ENCODE measurements at places on chromosomes 4 and X.

GRCh38 chr4:53313510-53313909 is 52.4 kb downstream of the SCFD2 start:
- no peak for DNase-seq

GRCh38 chr4:122692641-122693520 is 39.6 kb upstream of the BBS12 start:
- no peak for DNase-seq

GRCh38 chr4:16136827-16137226 is 53.0 kb upstream of the PROM1 start:
- no peak for DNase-seq

DNA sequence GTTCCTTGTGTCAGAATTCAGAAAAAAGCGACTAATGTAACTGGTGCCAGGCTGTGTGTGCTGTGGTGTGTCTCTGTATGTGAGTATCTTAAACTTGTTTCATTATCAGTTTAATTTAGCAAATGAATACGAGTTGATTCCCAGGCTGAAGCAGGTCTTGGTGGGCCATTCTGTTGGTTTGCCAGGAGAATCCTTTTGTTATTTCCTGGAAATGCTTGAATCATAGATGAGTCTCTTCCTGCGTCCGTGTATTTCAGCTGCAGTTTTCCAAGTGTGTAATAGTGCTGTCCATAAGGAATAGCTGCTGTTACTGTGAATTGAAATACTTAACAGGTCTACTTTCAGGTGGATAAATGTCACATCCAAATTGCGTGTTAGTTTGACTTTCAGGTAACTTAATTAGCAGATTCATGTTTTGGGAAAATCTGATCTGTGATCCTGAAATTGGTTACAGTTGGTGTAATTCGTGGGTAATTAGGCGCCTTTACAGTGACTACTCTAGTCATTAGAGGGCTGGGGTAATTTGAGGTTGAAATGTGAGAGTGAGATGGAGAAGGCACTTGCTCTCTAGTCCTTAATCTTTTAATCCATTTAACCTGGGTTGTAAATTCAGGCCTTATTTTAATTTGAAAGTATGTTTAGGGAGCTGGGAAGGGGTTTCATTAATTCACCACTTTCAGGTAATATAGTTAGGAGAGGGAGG is 23.8 kb downstream of the TMEM131L start:
- DNase-seq = no peak

- no peak for DNase-seq
These were observed 20.5 kb downstream of the PDLIM5 start for GRCh38 chr4:94472056-94472826.

All from amygdala (tissue), 56 donors.